A172 (cell line): ENCODE measurements at places on chromosomes 4 and X. TPM values are rescaled to one million over a fixed set of nuclear protein-coding genes. Genes with fewer than 3 reads are reported as not detected.

The FAM47A gene
- not detected in 2 replicates for total RNA-seq

The SLC9B1 gene
- total RNA-seq = 0.10 and 0.43 TPM in 2 replicates

- no peak for DNase-seq
These were observed 30.3 kb downstream of the CCNI start for GRCh38 chr4:77045490-77045889.

DNA sequence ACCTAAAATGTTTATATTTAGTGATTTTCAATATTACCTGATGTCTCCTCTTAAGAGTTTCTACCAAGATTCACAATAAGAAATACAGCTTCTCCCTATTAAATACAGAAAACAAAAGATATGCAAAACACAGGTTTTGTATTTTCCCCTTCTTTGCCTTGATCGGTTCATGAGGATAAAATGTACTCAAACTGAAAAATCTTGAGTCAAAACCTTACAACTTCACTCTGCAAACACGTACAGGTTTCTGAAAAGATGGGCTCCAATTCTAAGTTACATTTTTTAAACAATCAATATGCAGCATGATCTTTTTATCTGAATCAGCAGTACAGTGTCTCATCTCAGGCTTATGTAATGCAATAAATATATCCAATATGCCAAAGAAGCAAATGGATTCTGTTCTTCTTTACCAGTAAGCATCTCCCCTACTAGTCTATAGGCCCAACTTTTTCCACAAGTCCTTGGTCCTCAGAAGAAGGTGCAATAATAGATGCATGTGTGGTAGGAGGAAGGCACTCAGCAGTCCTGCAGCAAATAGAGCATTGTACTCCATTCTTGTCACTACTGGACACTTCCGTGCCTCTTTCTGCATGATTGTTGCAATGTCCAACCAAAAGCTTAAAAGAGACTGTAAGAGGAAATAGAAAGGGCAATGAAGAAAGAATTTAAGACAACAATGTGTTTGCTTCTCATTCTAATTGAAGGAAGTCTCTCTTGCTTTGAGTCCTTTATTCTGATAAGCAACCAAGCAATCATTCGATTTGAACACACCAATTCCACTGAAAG is 3.2 kb downstream of the MAPK10 start:
- DNase-seq = no peak

DNA sequence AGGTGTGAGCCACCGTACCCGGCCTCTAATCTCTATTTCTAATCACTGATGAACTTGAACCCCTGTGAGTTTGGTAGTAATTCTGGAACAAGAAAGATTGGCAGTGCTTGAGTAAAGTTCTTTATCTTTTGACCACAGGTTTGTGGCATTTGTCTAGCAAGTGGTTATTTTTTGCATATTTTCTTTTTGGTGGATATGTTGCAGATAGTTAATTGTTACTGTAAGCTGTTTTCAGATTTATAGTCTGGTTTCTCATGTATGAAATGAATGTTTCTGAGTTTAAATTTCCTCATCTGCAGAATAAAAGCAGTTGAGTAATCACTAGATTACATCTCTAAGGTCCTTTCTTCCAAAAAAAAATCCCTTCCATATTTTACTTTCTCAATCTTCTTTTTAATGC is 105.2 kb downstream of the GASK1B start:
- no peak for DNase-seq

- no peak for DNase-seq
These were observed 43.0 kb upstream of the SCOC start for GRCh38 chr4:140330311-140330900.

DNA sequence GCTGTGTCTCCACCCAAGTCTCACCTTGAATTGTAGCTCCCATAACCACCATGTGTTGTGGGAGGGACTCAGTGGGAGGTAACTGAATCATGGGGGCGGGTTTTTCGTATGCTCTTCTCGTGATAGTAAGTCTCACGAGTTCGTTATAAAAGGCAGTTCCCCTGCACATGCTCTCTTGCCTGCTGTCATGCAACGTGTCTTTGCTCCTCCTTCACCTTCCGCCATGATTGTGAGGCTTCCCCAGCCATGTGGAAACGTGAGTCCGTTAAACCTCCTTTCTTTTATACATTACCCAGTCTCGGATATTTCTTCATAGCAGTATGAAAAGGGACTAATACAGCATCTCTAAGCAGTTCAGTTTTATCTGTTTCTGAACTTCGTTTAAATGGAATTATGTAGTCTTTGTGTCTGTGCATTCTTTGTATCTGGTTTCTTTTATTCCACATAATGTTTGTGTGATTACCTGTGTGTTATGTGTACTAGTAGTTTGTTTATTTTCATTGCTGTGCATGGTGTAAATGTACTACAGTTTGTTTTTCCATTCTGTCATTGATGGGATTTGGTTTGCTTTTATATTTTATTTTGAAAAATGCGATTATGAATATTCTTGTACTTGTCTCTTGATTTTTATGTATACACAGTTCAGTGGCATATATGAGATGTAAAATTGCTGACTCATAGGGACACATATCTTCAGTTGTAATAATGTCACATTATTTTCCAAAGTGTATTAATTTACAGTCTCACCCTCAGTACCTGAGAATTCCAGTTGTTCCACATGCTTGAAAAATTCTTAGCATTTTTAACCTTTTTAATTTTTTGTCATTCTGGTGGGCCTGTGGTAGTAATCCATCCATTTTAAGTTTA is 304.9 kb downstream of the GBA3 start:
- DNase-seq = no peak

DNA sequence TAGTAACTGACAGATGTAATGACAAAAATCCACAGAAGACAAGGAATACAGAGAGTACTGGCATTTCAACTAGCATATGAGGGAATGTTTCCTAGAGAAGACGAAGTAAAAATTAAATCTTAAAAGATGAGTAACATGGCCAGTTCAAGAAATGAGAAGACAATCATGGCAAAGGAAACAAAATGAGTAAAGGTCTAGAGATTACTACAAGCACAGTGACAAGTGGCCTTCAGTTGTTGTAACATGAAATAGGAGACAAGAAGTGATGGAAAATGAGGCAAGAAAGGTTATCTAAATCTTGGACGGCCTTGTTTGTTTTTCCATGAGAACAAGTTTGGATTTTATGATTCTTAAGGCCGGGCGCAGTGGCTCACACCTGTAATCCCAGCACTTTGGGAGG is 81.0 kb downstream of the PPA2 start:
- no peak for DNase-seq

GRCh38 chr4:136784326-136784725 is 748.0 kb downstream of the PCDH18 start:
- no peak for DNase-seq
